ENCODE measurements at places on chromosomes 12 and 14.

DNA sequence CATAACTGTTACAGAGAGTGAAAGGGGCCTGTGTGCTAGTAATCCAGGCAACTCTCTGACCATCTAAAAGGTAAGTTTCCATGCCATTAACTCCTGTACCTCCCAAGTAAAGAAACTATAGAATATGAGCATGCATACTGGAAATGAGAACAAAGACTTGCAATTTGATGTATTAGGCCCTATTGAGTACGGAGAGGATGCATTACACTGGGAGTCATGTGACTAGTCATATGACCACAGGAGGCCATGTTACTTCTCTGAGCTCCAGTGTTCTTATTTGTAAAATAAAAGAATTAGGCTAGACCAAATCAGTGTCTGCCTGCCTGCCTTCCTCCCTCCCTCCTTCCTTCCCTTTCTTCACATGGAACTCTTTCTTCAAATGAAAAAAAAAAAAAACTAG lies 440.1 kb upstream of the CCDC196 start:
- DNase-seq: no peak

GRCh38 chr12:52198454-52199215 lies 6.8 kb upstream of the KRT80 start:
- DNase-seq: no peak

DNA sequence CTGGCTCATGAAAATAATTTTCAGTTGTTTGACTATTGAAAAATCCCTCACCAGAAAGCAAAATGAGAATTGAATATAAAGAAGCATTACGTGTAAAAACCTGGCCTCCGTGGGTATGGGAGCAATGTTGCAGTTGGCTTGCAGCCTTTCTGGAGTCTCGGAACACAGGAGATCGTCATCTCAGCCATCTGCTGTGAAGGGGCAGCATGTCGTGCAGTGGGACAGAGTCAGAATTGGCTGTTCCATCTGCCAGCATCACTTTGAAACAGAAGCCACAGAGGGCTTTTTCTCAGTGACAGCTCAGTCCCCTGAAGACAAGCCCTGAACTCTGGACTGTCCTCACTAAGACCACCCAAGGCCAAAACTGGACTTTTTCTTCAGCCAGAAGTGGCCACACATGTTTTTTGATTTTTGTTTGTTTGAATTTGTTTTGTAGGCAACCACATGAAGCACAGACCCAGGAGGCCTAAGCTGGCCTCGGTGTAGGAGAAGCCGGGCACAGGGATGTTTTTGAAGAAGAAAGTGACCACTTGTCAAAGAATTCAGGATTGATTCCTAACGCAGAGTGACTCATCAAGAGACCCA lies 170.8 kb upstream of the DYRK2 start:
- DNase-seq: no peak

GRCh38 chr14:54175298-54175942 lies 218.8 kb upstream of the BMP4 start:
- no peak for DNase-seq

GRCh38 chr12:120472521-120472920 lies 3.0 kb upstream of the SRSF9 start:
- no peak for DNase-seq

DNA sequence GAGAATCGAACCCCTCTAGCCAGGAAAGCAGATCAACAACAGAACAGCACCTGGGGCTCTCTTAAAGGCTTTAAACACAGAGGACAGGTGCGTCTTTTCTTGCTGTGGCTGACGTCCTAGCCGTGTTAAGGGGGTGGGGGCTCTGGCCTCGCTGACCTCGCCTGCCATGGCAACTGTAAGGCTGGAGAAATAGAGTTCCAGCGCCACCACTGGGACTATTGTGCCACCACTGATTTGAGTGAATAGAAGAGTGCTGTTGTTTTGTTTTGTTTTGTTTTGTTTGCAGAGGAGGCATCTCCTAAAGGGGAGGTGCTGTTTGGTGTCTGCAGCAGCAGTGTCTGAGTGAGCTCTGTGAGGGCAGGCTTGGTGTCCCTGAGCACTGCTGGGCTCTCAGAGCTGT lies 34.2 kb upstream of the PRMT8 start:
- no peak for DNase-seq

DNA sequence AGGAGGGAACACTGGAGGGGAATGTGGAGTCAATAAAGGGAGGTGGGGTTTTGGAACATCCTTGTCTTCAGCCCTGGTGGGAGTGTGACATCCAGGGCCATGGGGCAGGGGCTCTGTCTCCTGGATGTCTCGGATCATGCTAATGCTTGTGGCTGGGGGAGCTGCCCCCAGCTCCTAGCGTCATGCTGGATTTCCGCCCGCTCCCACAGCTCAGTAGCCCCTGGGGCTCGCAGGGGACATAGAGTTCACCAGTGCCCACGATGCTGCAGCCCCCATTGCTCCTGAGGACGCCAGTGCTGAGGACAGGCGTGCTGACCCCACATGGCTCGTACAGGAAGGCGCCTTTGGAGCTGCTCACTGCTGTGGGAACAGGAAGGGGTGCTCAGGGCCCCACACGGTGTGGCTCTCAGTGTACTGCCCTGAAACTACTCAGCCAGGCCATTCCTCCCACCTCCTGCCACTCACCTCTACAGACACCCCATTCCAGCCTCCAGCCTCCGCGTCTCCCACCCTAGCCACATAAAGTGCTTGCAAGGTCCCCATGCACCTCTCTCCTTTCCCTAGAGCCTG lies 9.5 kb upstream of the KRT84 start:
- DNase-seq: no peak

- no peak for DNase-seq
These were observed 37.3 kb upstream of the ZDHHC17 start for GRCh38 chr12:76726626-76727025.

- no peak for DNase-seq
These were observed 84.7 kb downstream of the SLC41A2 start for GRCh38 chr12:104873374-104873773.

DNA sequence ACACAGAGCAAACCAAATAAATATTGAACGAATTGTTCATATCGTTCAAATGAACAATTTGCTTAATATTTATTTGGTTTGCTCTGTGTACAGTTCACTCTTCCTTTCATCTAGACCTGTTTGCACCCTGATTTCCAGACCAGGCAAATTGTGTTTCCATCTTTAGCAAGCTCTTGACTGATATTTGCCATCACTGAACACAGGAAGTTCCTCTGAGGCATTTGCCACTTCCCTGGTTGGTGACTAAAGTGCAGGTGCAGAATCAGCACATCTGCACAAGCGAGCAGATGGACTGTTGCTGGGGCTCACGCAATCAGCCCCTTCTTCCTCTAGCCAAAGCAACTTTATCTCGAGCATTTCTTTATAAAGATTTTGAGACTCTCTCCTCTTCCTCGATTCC lies 112.9 kb downstream of the DAAM1 start:
- DNase-seq: no peak

- no peak for DNase-seq
These were observed 128.6 kb upstream of the HIF1A start for GRCh38 chr14:61566537-61567225.

DNA sequence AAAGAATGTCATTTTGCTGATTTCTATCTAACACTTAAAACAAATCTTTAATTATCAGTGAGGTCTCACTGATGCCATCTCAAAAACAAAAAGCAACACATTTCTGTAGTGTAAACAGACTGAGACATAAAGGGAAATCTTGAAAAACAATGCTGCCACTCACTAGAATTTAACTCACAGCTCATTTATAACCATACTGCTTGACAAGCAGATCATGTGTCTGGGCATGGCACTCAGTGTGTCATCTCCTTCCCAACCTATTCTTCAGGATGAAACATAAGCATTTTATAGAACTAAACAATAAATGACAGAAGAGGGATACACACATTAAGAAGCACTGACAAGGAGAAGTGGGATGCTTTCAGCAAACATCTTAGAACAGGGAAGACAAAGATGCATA lies 22.4 kb downstream of the ATF7 start:
- DNase-seq: no peak

DNA sequence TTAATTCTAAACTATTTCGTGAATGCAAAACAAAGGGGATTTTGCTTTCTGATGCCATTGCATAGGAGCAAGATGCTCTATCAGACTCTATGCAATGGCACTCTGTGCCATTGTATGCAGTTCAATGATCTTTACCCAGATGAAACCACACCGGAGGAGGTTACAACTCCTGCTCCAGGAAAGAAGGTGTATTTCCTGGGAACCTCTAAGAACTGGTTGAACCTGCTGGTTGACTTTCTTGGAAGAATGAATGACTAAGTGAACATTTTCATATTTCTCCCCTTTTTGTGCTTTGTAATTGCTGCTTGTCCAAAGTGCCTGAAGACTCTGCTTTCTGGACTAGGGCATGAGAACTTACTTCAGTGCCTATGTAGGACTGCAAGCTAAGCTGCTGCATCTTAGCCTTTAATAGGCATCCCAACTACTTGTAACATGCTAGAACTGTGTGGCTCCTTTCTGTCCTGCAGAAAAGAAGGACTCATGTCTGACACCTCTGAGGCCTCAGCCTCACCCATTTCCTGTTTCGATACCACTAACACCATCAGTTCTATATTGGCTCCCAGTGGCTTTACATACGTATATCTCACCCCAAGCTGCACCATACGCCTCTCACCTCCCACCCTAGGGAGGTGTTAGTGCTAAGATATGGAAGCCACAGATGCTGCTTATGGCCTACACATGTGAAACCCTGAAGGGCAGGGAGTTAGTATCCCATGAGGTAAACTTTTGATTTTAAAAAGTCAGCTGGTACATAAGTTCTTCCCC lies 193.5 kb upstream of the CNOT2 start:
- no peak for DNase-seq

GRCh38 chr14:36455241-36455627 lies 64.8 kb downstream of the NKX2-1 start:
- no peak for DNase-seq

DNA sequence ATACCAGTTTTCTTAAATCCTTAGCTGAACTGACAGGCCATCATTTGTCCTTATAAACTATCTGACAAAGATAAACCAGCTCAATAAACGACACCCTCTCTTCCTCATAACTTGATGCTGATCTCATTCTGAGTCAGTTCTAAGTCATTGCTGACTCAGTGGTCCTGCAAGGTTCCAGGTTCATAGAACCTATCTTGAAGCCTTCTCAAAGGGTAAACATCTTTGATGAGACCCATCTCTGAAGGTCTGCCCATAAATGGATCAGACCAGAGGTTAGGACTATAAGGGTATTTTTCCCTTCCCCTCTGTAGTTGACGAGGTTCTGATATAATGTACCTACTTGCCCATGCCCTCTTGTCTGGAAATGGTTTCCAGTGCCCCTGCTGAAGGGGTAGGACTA lies 11.9 kb downstream of the NAA25 start:
- DNase-seq: no peak

GRCh38 chr12:123120452-123121166 lies 30.3 kb downstream of the PITPNM2 start:
- DNase-seq: no peak

- no peak for DNase-seq
These were observed 7.3 kb downstream of the TESC start for GRCh38 chr12:117091758-117092510.

Measured in activated T-cell treated with anti-CD3 and anti-CD28 coated beads for 1 hour (primary cell).